ENCODE measurements at places on chromosomes 4 and X.

- no peak for DNase-seq
These were observed 36.6 kb downstream of the IRF2 start for GRCh38 chr4:184437565-184438265.

DNA sequence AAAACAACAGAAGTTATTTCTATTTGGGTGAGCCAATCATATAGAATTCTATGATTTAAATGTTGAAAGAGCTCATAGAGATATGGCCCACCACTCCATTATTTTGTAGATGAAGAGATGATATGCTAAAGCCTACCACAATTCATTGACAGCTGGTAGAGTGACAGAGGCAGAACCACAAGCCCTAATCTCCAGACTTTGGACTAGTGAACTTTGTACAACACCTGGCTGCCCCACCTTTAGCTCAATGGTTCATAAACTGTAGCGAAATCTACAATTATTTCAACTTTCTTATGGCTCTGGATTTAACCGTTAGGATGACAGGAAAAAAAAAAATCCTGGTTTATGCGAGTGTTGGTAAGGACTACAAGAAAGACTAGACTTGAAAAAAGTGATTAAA lies 50.9 kb downstream of the PRKG2 start:
- no peak for DNase-seq

DNA sequence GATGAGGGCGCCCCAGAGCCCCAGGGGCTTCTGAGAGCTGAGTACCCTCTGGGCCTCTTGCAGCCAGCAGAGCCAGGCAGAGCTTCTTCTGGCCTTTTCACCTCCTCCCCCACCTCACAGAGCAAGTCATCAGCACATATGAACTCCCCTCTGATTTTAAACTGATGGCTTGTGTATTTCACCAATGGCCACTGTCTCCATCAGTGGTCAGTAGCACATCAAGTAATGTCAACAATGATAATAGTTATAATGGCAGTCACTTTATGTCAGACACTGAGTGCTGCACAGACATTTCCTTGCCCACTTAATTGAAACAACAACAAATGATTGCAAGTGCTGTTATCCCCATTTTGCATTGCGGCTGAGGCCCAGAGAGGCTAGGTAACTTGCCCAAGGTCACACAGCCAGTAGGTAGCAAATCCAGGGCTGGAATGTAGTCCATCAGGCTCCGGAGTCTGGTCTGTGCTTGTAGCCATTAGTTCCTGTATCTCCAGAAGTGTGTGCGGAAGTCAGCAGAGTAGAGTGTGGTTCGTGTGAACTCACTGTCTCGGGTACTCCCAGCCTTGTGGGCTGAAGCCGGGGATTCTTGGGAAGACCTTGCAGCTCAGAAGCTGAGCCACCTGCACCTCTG lies 3.0 kb downstream of the ATP2B3 start:
- DNase-seq: no peak

GRCh38 chrX:37371578-37371991 lies 22.4 kb downstream of the PRRG1 start:
- no peak for DNase-seq

- peak; percentile 82 for DNase-seq
These were observed 2.2 kb downstream of the MAMLD1 start for GRCh38 chrX:150365051-150365989.

DNA sequence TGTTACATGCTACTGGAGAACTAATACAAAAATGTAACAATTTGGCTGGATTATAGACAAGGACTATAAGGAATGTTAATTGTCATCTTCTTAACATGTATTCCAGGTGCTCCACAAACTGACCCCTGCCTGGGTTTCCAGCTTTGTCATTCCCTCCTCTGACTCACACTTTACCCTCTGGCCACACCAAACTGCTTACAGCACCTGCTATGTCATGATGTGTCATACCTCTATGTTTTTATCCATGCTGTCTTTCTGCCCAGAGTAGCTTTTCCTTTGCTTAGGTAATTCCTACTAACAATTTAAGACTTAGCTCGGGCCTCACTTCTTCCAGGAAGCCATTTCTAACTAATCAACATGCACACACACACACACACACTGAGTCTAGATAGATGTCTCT lies 14.0 kb upstream of the SHROOM4 start:
- no peak for DNase-seq

GRCh38 chrX:11998944-11999343 lies 139.3 kb upstream of the FRMPD4 start:
- no peak for DNase-seq

DNA sequence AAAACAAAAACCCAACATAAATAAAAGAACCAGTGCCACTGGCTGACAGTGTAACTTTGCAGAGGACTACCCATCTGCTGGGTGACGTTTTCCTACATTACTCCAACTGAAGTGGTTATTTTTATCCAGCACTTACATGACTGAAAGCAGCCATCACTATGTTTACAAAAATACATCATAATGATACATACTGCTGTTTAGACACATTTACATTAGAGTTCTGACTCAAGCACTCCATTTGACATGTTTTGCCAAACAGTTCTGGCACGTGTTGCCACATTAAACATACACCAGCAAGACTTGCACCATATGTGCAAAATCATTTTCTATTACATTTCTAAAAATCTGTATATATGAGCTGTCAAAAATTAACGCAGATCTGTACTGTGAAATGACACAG lies 39.6 kb downstream of the BEND4 start:
- DNase-seq: no peak
